ENCODE measurements at places on chromosomes 5 and 9.

GRCh38 chr5:126137891-126138280 is 285.3 kb upstream of the GRAMD2B start:
- DNase-seq, result peak; percentile 53

DNA sequence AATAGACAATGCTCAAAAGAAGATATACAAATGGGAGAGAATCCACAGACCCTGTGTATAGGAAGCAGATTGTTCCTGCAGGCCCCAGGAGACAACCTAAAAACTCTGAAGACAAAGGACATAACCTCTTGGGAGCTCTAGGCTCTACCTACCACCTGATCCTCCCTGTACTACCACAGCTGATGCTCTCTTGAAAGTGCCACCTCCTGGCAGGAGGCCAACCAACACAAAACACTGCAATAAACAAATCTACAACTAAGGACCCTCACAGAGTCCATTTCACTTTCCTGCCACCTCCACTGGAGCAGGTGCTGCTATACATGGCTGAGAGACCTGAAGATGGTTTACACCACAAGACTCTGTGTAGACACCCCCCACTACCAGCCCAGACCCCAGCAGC is 49.0 kb downstream of the STARD4 start:
- DNase-seq, result no peak

GRCh38 chr9:16243798-16244197 is 626.7 kb downstream of the BNC2 start:
- no peak for DNase-seq

DNA sequence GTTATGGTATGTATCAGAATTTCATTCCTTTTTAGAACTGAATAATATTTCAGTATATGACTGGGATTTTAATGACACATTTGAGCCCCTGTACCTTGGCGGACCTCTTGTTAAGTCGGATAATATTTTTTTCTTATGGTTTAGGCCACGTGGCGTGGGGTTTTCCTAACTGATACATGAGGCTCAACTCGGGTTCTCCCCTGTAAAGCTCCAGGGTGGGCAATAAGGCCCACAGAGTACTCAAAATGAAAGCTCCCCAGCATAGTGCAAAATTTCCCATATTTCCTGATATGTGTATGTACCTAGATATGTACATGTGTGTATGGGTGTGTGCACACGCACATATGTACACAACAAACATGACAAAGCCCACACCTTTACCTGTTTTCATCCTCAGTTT is 24.5 kb downstream of the TICAM2 start:
- no peak for DNase-seq
